ENCODE measurements at places on chromosomes 11 and 22.

- DNase-seq, result no peak
Observed at GRCh38 chr11:2209900-2210321, 38.3 kb upstream of the TH start.

GRCh38 chr11:19874266-19874665 is 161.6 kb downstream of the NAV2 start:
- DNase-seq, result no peak

- DNase-seq, result no peak
Observed at GRCh38 chr22:29703569-29704195, 16.1 kb upstream of the CABP7 start.

- no peak for DNase-seq
Observed at GRCh38 chr11:3004481-3004880, 12.4 kb upstream of the NAP1L4 start.

GRCh38 chr11:73461964-73462363 is 85.8 kb downstream of the RELT start:
- DNase-seq, result no peak

DNA sequence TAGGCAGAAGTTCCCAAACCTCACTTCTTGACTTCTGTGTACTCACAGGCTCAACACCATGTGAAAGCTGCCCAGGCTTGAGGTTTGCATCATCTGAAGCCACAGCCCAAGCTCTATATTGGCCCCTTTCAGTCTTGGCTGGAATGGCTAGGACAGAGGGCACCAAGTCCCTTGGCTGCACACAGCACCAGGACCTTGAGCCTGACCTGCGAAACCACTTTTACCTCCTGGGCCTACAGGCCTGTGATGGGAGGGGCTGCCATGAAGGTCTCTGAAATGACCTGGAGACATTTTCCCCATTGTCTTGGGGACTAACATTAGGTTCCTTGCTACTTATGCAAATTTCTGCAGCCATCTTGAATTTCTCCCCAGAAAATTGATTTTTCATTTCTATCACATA is 288.3 kb upstream of the ZC3H12C start:
- DNase-seq, result no peak

GRCh38 chr11:47149782-47150181 is 26.9 kb downstream of the ARFGAP2 start:
- no peak for DNase-seq

GRCh38 chr11:120931057-120931779 is 92.7 kb upstream of the TBCEL start:
- DNase-seq, result no peak

DNA sequence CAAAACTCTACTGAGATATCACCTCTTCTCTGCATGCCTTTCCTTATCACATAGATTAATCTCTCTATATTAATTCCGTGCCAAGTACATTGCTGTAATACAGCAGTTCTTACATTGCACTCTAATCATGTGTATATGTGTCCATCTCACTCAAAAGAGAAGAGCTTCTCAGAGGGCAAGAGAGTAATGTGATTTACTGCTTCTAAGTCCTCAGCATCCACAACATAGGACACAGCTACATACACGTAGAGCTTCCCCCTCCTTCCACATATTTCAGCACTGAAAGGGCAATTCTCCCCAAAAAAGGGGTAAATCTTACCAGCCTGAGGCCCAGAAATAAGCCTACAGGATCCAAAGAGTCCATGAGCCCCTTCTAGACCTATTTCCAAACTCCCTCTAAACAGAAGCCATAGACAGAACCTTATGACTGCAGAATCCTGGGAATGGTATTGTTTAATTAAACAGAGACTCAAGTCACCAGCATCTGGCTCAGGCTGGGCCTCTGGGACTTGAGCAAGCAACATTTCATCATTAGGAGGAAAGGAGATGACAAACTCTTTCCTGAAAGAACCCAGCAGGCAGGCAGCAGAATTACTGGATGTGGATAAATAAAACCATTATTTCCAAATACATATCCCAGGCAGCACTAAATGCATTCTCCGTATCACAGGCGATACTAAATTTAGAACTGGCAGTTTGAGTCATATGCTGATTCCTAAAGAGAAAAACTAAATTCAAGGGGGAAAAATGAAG is 87.2 kb downstream of the KCNC1 start:
- no peak for DNase-seq

DNA sequence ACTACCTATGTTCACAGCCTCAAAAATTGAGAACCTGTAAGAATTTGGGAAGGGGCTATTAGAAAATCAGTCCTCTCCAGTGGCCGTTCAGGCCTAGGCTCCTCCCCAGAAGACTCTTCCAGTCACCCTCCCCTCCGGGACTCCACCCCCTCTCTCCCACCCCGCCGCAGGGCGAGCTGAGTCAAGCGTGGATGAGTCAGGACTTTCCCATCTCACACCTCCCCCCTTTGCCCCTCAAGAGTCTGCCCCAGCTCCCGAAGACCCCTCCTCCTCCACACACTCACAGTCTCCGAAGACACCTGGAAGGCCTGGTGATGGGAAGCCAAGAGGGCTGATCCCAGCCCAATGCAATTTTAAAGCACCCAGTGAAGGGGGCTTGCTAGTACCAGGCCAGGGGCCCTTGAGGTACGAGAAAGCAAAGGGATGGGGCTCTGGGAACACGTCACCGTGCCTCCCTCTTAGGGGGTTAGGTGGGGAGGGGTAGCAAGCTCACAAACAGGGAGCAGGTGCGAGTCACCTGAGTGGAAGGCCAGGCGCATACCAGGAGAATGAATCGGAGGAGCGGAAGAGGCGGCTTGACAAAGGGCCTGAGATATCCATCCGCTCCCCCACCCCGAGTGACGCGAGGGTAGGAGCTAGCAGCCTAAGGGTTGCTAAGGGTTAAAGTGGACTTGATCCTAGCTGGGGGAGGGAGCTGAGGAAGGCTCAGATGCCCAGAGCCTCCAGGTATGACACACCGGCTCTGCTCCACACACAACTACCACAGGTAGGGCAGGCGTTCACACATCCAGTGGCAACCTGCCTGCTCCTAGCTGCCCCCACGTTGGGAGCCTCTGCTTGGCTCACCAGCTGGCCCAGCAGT is 13.6 kb downstream of the BCL9L start:
- DNase-seq, result peak; percentile 89

DNA sequence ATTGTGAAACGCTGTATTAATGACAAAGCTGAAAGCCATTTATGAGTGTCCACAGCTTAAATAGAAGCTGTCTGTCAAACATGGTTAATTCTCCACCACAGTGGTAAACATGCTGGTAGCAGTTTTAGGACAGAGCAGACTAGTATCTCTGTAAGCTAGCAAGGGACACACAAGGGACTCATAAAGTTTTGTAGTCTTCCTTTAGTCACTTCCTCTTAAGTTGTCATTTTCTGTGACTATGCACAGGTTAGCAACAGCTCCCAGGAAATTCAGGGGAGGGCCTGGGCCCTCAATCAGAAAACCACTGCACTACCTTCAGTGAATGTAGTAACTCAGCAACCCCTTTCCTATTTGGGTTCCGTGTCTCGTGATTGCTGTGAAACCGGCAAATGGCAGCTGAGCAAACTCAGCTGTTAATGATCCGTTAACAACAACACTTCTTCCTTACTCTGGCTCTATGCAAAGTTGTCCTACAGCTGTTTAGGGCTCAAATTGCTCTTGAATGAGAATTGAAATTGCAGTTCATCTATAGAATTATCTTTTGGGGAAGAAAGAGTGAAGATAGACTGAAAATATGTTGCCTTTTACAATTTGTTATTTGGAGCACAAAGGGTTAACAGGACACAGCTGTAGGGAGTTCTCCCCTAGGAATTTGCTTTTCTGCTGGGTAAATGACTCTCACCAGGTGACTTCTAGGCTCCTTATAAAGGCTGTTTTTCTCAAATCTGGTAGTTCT is at the start of gene MMP26:
MMP26 (plus strand) TSS at position 731 of the 736 bp plus-strand sequence.
- DNase-seq, result no peak

DNA sequence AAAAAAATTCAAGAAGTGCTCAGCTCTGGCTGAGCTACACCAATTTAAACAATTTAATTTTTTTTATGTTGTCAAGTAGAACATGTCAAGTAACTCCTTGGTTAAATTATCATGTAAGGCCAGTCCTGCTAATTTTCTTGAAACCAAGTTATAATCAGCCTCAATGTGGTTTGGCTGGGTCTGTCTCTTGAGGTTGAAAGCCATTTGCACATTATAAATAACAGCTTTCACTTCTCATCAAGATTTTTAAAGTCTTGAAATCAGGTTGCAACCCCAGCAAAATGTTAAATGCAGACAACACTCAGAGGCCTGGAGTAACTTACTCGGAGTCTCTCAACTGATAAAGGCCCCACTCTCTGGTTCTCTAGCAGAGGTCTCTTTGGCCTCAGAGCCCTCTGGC is 324.4 kb downstream of the BRD1 start:
- DNase-seq, result no peak

- DNase-seq, result no peak
Observed at GRCh38 chr11:130689222-130689908, 226.9 kb downstream of the SNX19 start.

DNA sequence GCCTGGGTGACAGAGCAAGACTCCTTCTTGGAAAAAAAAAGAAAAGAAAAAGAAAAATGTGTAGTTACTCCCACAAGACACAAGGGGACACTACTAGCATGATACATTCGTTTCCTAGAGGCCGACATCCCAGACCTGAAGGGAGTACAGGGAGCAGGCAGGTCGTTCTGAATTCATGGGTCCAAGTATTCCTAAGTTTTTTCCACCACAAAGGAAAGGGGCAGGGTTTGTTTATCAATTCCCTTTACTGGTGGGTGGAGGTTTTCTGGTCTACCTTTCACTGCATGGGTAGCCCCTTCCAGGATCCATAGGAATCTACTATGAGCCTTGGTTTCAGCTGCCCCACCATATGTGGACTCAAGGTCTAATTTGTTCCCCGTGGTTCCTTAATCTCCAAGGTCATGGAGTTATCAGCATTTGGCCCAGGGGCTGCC is 11.8 kb downstream of the TIGD3 start:
- peak; percentile 55 for DNase-seq

- no peak for DNase-seq
Observed at GRCh38 chr11:12469451-12469850, 92.1 kb downstream of the PARVA start.

GRCh38 chr11:117468888-117469287 is 141.2 kb downstream of the CEP164 start:
- DNase-seq, result no peak
